Endothelial cell of coronary artery (primary cell): ENCODE measurements at places on chromosomes 7 and 10. TPM values are rescaled to one million over a fixed set of nuclear protein-coding genes. Genes with fewer than 3 reads are reported as not detected.

Gene SPDYE9
- total RNA-seq: not detected in 2 replicates

Gene RHOBTB1
- total RNA-seq: 25.9 and 28.9 TPM in 2 replicates

Gene KIF11
- 9.9 and 24.6 TPM in 2 replicates for total RNA-seq

Gene WNT8B
- total RNA-seq: not detected in 2 replicates

Gene DGKI
- total RNA-seq: 0.36 and 1.0 TPM in 2 replicates

Gene SGCE
- 47.1 and 58.1 TPM in 2 replicates for total RNA-seq

Gene FBXO24
- total RNA-seq: 0.09 and 0.28 TPM in 2 replicates

Gene MSS51
- 0.54 and 1.2 TPM in 2 replicates for total RNA-seq

Gene COBL
- under 0.01 TPM in 1 of 2 replicates, not detected in the other for total RNA-seq

Gene DMBT1
- not detected in 2 replicates for total RNA-seq

Gene IDI1
- total RNA-seq: 23.5 and 28.6 TPM in 2 replicates

Gene MOGAT3
- total RNA-seq: not detected in 2 replicates

Gene SDK1
- 0.81 and 1.5 TPM in 2 replicates for total RNA-seq

Gene CD36
- total RNA-seq: 0.38 and 1.5 TPM in 2 replicates

Gene CABCOCO1
- total RNA-seq: 0.18 TPM in 1 of 2 replicates, not detected in the other

Gene ASIC3
- total RNA-seq: not detected in 2 replicates

Gene GPER1
- 0.75 and 0.99 TPM in 2 replicates for total RNA-seq

Gene NYAP1
- total RNA-seq: 1.9 and 2.2 TPM in 2 replicates

Gene MNX1
- not detected in 2 replicates for total RNA-seq

Gene NUTM2E
- total RNA-seq: 0.09 TPM in 1 of 2 replicates, not detected in the other

Gene NRBF2
- total RNA-seq: 15.9 and 20.1 TPM in 2 replicates

Gene BTBD16
- 0.09 TPM in 1 of 2 replicates, not detected in the other for total RNA-seq

Gene AP1S1
- 154 and 216 TPM in 2 replicates for total RNA-seq

Gene FAM241B
- 0.18 and 0.28 TPM in 2 replicates for total RNA-seq
